ENCODE measurements at places on chromosomes 3 and 15.

DNA sequence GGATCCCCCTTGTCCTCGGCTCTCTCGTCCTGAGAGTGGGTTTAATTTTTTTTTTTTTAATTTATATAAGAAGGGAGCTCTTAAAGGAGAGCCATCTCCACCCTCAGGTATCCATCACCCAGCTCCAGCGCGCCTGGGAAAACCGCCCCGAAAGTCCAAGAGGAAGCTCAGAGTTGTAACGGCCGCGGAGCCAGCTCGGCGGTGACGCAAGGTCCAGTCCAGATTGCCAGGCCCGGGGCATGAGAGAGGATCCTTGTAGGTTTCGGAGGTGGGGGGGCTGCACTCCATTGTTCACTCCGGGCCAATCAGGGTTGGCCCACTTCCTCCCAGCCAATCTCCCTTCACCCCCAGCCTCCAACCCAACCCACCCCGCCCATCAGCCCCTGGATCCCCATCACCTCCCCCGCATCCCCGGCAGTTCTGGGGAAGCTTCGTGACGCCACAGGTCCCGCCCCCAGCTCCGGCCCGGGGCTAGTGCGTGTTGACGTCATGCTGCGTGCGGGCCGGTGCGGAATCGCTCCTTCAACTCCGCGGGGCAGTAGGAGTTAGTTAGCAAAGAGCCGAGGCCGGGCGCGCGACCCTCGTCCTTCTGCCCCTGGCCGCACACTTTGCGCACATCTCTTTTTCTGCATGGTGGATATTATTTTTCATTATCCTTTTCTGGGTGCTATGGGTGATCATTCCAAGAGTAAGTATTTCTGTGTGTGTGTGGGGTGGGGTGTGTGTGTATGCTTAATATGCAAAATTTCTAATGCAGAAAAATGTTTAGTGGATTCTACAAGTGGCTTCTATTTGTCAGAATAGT lies at the start of gene ISL2:
TSS of gene ISL2 (plus strand) at position 520 of the 805 bp plus-strand sequence. CDS start at position 631, 111 bp downstream.
- DNase-seq = peak; percentile 65

DNA sequence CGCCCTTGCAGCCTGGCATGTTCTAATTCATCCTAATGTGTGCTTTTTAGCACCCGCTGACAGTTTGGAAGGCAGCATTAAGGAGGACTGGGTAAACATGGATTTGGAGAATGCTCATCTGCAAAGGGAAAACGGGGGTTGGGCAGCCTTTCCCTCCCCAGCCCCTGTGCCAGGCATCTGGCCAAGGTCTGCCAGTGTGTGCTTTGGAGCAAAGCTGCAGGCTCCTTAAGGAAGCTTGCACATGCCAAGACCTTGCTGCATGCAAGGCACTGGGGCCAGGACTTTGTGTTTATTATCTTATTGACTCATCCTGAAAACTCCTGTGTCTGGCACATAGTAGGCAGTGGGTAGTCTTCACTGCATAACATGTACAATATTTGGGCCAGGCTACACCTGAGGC lies 20.1 kb downstream of the FAM3D start:
- DNase-seq = peak; percentile 29

GRCh38 chr3:54772746-54773145 lies 155.1 kb downstream of the LRTM1 start:
- DNase-seq = no peak

GRCh38 chr3:192902549-192902948 lies 15.1 kb downstream of the MB21D2 start:
- no peak for DNase-seq

DNA sequence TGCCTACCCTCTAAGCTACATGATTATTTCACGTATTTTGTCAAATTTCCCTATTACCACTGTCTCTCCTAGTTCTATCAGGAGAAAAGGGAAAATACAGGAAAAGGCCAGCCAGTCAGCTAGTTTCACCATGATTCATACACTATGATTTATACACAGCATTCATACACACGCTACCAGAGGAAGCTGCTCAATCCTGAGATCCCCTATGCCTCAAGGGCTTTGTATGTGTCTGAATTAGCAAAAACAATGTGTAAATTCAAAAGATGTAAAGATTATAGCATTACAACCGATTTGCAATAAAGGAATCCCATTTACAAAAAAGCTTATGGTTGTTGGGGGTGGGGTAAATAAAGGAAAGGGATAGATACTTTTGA lies 3.1 kb upstream of the ACKR4 start:
- DNase-seq = peak; percentile 91

GRCh38 chr3:124653071-124653796 lies 77.0 kb upstream of the UMPS start:
- DNase-seq = no peak

GRCh38 chr3:135237371-135238143 lies 442.5 kb downstream of the EPHB1 start:
- DNase-seq = no peak
